Mesenchymal stem cell (in vitro differentiated cells and primary cell): ENCODE measurements at places on chromosomes 5 and 9.
A peak's percentile ranks its signal among the peaks of the same experiment; 100 is the strongest.

DNA sequence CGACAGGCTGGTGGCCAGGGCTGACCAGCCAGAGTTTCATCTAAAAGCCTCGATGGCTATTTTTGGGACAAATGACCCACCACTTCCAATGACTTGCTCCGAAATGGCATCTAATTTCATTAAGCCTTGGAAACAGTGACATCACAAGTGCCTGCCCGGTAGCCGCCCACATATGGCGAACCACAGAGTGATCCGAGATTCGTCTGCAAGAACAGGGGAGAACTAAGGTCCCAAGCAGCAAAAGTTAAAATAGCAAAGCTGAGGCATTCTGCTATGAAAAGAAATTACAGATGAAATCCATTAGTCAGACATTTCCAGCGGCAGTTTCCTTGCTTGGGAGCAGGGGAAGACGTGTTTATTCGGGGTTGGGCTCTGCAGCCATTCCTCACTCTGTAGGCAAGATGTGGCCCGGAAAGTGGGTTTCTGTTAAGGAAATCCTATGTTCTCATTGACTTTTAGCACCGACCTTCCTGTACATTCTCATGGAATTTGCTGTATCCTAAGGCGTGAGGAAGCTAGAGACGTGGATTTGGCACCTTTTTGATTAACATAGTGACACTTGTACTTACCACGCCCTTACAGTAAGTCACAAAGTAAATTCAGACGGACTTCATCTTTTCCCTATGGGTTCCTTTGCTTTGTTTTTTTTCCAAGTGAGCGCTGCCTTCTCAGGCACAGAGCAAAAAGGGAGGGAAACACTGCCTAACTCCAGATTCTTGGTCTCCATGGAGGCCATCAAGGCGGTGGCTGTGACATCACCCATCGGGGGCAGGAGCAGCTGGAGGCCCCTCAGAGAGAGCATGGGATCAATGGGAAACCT, 45.1 kb downstream of the ERGIC1 start:
- no peak for DNase-seq

- DNase-seq: no peak
Measured at GRCh38 chr5:143360755-143361154, 42.7 kb downstream of the NR3C1 start.

GRCh38 chr5:9820691-9821449, 190.7 kb upstream of the TAS2R1 start:
- DNase-seq: no peak

GRCh38 chr5:180975338-180975737, 13.3 kb upstream of the BTNL3 start:
- no peak for DNase-seq

- peak; percentile 14 for DNase-seq
Measured at GRCh38 chr9:6833518-6834192, 75.9 kb downstream of the KDM4C start.

DNA sequence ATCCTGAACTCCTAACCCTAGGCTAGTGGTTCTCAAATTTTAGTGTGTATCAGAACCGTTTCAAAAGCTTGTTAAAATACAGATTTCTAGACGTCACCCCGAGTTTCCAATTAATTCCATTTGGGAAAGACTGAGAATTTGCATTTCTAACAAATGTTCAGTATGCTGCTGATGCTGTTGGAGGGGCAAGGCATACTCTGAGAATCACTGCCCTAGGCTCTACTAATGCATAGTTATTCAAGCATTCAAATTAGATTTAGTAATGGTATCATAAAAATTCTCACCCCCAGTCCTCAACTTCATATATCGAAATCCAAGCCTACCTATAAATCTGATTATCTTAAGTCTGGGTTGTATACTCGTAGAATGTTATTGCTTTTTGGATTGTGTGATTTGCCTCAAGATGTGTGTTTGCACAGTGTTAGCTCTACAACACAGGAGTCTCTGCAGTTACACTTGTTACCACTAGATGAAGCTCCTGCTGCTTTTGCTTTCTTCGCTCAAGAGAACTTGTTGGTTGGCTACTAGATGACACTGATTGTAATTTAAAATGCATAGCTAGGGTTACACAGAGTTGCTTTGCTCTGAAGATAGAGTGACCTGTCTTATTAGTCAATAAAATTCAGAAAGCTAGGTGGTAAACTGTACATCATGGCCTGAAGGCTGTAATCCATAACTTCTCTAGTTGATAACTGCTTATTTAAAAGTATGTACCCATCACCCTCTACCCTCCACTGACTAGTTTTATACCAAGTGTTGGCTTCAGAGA, 7.5 kb upstream of the ERAP2 start:
- peak; percentile 72 for DNase-seq

GRCh38 chr9:71549023-71549422, 219.3 kb downstream of the CEMIP2 start:
- no peak for DNase-seq

GRCh38 chr9:94665613-94666012, 26.3 kb upstream of the FBP1 start:
- DNase-seq: no peak

GRCh38 chr9:100377015-100377414, 24.3 kb upstream of the TEX10 start:
- peak; percentile 29 for DNase-seq

DNA sequence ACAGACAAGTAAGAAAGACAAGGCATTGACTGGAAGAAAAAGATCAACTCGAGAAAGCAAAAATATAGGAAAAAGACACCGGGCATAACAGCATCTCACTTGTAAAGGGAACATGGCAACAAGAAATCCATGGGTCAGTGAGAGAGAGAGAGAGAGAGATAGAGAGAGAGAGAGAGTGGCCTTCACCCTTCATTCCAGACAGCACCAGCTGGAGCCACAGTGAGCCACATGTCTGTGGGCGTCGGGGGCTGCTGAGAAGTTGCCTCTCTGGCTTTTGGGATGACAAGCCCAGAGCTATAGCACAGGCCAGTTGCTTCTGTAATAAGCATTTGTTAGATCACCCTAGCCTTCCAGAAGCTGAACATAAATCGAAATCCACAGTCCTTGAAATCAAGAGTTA, 20.3 kb upstream of the ENC1 start:
- DNase-seq: no peak

GRCh38 chr9:128526720-128527119, 22.2 kb downstream of the GLE1 start:
- no peak for DNase-seq

- peak; percentile 85 for DNase-seq
Measured at GRCh38 chr5:66661149-66661548, 65.0 kb downstream of the MAST4 start.

GRCh38 chr5:173730632-173731298, 114.3 kb upstream of the BOD1 start:
- no peak for DNase-seq

- no peak for DNase-seq
Measured at GRCh38 chr9:12958708-12959107, 183.9 kb downstream of the LURAP1L start.

DNA sequence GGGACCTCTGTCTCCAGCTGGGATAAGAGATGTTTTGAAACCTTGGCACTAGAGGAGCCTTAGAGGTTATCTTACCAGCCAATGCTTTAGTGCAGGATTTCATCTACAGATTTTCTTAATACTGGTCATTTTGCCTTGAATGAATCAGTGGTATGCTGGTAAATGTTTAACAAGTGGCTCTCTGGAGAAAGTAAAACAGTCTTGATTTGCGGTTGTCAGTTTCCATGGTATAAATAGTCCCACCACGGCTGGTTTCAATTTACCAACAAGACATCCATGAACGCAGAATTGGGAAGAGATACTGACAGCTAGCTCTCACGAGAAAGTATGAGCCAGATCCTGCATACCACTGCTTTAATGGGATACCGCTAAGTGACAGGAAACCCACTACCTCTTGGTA, 56.7 kb upstream of the CXCL14 start:
- no peak for DNase-seq

- DNase-seq: peak; percentile 75
Measured at GRCh38 chr5:43305948-43306565, 7.2 kb downstream of the HMGCS1 start.

GRCh38 chr9:128632066-128632465, 24.6 kb downstream of the DYNC2I2 start:
- DNase-seq: no peak

DNA sequence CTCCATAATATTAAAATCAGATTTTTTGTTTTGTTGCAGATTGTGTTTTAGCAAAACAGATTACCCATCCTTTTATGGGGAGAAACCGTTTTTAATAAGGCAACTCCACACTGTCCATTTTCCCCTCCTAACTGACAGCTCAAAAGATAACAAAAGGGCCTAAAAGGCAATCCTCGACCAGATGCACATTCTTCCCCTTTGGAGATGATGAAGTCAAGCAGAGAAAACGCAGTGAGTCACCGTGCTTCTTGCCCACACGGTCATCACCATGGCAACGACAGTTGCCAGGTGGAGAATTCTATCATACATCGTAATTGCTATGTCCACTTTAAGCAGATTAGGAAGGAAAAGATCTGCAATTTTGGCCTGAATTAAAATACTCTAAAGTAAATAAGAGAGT, 96.4 kb downstream of the DIRAS2 start:
- DNase-seq: peak; percentile 90

- DNase-seq: no peak
Measured at GRCh38 chr5:14588145-14588544, 6.6 kb downstream of the OTULINL start.

DNA sequence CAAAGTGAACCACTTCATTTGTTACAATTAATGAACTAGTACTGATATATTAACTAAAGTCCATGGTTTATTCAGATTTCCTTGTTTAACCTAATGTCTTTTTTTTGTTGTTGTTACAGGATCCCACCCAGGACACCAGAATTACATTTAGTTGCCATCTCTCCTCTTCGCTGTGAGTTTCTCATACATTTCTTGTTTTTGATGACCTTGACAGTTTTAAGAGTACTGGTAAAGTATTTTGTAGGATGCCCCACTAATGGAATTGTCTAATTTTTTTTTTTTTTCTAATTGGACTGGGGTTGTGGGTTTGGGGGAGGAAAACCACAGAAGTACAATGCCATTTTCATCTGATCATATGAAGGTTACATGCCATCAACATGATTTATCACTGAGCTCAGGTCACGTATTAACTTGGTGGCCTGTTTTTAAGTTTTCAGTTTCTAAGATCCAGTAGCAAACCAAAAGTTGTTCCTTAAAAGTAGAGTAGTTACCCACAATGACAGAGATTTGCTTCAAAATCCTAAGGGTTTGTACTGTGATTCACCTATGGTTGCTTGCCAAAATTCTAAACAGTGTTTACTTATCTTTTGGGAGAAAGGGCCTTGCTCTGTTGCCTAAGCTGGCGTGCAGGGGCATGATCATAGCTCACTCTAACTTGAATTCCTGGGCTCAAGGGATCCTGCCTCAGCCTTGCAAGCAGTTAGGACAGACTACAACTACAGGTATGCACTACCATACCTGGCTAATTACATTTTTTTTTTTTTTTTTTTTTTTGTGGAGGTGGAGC, 4.5 kb upstream of the OTULIN start:
- DNase-seq: no peak

DNA sequence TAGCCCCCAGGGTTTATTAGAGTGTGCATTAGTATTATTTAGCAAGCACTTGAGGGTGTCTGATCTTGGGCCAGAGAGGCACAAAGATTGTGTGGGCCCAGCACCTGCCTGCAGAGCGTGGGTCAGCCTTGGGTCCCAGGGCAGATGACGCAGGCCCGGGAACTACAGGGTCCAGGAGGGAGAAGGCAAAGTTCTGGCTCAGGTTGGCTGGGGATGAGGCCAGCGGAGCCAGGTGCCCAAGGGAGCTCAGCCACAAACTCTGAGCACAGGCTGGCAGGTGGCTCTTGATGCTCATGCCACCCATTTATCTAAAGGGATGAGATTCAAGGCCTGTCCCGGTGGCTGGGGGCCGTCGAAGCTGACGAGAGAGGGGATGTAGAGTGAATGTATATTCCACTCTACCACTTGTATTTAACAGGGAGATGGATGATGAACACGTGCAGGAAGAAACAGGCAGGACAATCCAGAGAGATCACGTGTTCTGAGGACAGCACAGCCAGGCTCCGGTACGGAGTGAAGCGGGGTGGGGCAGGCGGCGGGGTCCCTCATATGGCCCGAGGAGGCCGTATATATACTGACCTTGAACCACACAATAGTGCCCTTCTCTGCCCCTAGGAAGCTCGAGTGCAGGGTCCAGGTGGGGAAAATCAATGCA, 818 bp upstream of the OBP2A start:
- no peak for DNase-seq
